Stimulated activated naive B cell treated with anti-CD40 and anti-IgM and Interleukin-4, amounts not matched to agents 10 μg/mL and 1 μg/mL and 100 μg/mL, for 72 hours (primary cell): ENCODE measurements at places on chromosomes 11 and 22.

DNA sequence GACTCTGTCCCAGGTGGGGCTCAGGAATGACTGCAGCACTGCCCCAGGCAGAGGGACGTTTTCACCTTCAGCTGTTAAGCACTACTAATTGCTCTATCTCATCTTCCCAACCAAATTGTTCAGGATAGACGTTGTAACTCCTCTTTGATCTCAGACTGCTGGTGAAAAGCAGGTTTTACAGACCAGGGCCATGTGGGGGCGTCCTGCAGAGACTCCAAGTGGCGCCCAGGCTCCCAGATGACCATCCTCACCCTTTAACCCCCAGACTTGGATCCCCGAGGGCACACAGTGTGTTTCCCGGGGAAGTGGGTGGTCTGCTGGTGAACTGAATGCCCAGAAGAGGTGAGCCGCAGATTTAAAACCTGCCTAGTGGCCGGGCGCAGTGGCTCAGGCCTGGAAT lies 23.9 kb downstream of the FADD start:
- DNase-seq = no peak

DNA sequence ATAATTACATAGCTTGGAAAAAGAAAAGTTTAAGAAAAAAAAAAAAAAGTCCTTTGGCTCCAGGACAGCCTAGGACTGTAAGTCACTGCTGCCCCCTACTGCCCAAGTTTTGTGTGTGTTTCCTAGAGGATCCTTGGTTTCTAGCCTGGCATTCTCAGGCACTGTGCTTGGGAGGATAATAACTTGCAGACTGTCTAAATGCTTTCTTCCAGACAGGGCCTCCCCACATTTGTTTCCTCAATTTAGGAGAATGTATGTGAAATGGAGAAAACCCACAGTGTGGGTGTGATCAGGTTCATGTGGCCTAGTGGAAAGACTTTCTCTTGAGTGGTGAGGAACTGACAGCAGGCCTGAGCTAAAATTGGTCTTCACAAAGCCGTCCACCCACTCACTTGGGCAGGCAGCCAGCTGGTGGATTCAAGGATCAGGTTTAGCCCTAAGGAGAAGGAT lies 191.0 kb downstream of the NAV2 start:
- DNase-seq = peak; percentile 17

DNA sequence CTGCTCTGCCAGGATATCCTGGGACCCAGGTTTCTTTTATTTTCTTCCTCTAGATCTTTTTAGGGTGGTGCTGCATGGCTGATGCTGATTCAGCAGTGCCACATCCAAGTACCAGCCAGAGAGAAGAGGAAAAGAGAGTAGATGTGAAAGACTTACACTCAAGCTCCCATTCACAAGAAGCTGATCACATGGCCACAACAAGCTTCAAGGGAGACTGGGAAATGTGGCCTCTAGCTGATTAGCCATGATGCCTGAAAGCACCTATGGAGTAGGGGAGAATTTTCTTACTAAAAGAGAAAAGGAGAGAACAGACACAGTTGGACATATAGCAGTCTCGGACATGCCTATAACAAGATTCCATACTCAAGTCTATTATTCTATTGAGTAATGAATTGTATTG lies 34.4 kb upstream of the FJX1 start:
- DNase-seq = no peak

DNA sequence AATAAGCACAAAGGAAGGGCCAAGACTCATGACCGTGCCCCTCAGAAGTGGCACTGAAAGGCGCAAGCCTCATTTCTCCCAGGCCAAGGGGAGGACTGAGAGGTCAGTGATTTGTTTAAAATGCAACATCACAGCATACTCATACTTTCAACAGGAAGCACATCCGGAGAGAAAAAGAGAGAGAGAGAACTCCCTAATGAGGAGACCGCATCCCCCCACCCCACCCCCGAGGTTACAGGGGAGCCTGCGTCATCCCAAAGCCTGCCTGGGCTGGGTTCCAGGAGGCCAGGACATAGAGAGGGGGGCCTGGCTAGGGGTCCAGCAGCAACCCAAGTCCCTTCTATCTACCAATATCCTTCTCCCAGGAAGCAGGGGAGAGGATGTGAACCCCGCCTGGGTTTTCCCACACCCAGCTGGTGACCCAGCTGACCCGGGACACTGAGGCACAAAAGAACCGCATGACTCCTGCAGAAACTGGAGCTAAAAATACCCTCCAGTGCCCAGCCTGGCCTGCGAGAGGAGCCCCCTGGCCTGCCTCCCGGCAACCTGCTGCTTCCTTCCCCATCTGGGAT lies 3.8 kb downstream of the CSNK1E start:
- no peak for DNase-seq

GRCh38 chr11:60498399-60498798 lies 5.8 kb downstream of the MS4A12 start:
- DNase-seq = peak; percentile 11

GRCh38 chr11:117279711-117280376 lies 11.3 kb upstream of the BACE1-AS start:
- no peak for DNase-seq

- DNase-seq = peak; percentile 48
These were observed 29.7 kb upstream of the SORL1-AS1 start for GRCh38 chr11:121482231-121483129.

DNA sequence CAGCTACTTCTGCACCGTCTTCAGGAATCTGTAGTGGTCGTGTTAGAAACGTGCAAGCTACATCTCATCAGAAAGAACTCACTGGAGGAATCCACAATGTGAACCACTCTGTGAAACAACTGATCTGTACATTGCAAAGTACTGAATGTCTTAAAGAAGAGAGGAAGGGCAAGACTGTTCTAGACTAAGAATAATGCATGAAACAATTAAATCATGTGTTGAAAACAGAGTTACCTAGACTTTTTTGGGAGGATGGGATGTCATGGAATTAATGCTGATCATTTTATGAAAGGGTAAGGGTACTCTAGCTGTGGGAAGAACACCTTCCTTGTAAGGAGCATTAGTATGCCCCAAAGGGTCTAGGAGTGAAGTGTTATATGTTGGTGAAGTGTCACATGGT lies 60.6 kb upstream of the YPEL1 start:
- DNase-seq = no peak

DNA sequence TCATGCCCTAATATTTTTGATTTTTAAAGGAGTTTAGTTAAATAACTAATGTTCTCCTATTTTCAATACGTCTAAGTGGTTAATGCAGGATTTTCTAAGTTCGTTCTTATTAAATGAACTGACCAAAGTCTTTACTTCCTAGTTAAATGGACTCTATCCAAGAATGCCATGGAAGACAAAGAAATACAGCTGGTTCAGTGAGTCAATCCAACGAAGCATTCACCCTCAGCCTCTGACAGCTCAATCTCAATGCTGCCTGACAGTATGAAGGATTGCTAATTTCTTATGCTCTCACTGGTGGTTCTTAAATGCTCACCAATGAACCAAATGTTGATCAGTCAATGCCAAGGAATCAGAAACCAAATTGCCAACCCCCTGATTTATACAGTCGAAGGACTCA lies 219.4 kb downstream of the CADM1 start:
- no peak for DNase-seq
